Endodermal cell (in vitro differentiated cells): ENCODE measurements at places on chromosomes 6 and 20. TPM values are rescaled to one million over a fixed set of nuclear protein-coding genes. Genes with fewer than 3 reads are reported as not detected.

DNA sequence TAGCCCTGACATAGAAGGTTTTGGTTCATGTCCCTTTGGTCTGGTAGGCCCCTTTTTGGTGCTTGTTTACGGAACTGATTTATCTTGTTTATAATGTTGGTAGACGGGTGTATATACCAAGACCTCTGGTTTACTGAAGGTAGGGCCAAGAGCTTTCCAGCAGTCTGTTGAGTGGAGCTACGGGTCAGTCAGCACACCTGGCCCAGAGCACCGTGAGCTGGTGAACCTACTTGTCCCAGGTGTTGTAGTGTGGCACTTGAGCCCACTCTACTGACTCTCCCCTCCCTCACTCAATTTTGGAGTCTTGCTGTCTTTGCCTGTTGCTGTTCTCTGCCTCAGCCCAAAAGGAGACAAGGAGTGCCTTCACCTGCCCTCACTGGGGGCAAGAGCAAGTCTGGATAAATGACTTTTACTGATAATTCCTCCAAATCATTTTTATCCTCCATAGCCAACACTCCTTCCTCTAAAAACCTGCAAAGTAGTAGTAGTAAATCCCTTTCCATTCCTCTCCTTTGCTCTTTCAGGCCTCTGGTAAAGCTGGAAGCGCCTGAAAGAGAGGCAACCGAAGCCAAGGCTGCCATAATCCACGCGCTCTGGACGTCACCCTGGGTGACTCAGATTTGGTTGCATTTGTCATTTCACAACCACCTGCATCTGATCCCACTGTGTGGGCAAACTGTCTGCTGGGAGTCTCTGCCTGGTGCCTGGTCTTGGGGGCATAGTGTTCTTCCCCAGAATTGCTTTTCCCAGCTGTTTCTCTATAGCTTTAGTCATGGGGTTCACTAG, 22.2 kb downstream of the RREB1 start:
- no peak for DNase-seq

OR2H1 gene
- not detected in 2 replicates for total RNA-seq

DNA sequence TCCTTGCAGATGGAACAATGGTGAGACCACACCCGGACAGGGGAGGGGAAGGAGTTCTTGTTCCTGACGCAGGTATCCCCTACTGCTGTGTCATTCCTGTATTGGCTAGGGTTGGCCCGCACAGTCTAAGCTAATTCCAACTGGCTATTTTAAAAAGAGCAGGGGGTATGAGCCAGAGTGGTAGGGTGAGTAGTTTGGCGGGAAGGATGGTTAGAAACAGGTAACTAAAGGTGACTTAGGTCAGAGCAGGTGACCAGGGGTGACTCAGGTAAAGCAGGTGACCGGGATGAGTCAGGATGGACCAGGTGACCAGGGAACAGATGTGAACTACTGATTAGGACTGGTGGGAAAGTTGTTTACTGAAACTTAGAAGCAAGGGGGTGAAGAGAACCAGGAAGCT, 58.0 kb downstream of the ZNF292 start:
- DNase-seq, result peak; percentile 60

SIRPB2 gene
- total RNA-seq, result not detected in 2 replicates

DNA sequence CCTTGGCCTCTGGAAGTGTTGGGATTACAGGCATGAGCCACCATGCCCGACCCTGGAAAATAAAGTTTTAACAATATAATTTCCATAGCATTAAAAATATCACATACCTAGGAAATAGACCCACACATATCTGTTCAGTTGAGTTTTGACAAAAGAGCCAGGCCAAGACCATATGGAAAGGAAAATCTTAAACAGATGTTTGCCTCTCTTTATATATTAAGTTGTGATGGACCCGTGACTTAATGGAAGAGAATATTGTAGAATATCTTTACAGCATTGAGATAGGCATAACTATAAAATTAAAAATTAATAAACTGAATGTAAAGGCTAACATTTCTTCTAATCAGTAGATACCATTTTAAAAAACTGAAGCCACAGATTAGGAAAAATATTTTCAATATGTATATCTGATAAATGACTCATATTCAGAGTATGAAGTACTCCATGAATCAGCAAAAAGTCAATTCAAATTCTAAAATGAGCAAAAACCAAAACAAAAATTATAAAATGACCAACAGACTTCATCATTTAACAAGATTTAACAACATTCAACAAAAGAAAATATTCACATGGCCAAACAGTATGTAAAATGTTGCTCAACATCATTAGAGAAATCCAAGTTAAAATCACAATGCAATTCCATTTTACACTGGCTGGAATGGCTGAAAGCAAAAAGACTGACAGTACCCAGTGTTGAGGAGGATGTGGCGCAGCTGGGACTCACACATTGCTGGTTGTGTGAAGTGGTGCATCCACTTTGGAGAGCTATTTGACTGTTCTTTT, 43.3 kb downstream of the GTF2H5 start:
- no peak for DNase-seq
